ENCODE measurements at places on chromosomes 12 and 14.
A peak's percentile ranks its signal among the peaks of the same experiment; 100 is the strongest.

- no peak for DNase-seq
Observed at GRCh38 chr12:27906127-27906500, 66.4 kb downstream of the PTHLH start.

GRCh38 chr12:52335598-52336262 lies 14.5 kb upstream of the KRT83 start:
- DNase-seq: no peak

DNA sequence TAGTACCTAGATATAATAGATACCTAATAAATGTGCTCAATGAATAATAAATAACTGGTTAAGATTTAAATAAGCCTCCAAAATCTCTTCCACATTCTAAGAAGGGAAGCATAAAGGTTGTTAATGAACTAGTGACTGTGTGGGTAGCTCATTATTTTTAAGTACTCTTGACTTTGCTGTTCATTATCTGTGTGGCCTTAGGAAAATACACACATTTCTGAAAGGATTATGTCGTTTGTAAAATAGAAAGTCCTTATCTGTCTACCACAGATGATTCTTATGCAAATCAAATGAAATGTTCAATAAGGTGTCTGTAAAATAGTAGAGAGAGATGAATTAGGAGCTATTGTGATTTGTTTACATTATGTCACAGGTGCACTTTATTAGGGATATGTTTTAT lies 119.5 kb downstream of the LRRK2 start:
- no peak for DNase-seq

DNA sequence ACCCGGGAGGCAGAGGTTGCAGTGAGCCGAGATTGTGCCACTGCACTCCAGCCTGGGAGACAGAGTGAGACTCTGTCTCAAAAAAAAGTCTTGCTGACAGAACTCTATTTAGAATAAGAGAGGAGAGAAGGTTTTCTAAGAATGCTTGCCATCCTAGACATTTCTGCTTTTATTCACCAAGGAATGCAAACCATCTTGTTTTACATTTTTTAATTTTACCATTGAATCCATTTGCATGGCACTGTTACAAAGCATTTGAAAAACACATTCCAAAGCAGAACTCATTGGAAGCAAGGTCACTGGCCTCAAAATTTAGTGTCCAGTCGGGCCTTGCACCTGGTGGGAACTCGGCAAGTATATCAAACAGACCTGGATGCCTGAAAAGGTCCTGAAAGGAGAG lies 44.2 kb upstream of the RASSF3 start:
- no peak for DNase-seq

DNA sequence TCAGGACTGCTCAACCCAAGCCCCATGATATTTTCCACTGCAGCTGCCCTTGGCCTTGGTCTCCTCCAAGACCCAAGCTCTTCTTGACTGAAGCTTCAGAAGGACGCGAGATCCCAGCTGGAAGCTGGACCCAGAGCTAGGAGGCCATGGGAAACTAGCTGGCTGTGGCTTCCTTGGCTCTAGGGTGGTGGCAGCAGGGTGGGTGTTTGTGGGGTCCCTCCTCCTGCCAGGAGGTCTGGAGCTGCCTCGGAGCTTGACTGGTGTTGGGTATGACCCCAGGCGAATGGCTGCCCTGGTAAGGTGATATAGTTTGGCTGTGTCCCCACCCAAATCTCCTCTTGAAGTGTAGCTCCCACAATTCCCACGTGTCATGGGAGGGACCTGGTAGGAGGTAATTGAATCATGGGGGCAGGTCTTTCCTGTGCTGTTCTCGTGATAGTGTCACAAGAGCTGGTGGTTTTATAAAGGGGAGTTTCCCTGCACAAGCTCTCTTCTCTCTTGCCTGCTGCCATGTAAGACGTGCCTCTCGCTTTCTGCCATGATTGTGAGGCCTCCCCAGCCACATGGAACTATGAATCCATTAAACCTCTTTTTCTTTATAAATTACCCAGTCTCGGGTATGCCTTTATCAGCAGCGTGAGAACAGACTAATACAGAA lies 51.4 kb downstream of the TRPV4 start:
- no peak for DNase-seq

DNA sequence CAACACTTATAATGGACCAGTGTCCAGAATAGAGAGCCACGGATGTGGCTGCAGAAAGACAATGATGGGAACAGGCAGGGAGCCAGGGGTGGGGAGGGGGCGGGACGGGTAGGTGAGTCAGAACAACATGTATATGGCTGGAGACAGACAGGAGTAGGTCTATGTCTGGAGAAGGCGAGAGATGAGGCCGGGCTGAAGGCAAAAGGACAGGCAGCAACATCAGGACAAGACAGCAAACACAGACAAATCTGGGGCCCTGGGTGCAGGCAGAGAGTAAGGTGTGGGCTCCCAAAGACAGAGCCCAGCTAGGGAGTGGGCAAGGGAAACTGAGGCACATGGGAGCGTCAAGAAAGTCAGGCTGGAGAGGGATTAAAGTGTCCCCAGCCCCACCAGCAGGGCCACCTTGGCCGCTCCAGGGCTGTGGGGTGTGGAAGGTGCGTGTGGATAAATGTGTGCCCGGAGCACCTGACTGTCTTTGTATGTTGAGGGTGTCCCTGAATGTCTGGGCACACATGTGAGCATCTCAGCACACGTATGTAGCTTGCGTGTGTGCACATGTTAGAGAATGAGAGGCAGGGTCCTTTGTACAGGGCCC lies 44.1 kb downstream of the FAM222A start:
- no peak for DNase-seq

DNA sequence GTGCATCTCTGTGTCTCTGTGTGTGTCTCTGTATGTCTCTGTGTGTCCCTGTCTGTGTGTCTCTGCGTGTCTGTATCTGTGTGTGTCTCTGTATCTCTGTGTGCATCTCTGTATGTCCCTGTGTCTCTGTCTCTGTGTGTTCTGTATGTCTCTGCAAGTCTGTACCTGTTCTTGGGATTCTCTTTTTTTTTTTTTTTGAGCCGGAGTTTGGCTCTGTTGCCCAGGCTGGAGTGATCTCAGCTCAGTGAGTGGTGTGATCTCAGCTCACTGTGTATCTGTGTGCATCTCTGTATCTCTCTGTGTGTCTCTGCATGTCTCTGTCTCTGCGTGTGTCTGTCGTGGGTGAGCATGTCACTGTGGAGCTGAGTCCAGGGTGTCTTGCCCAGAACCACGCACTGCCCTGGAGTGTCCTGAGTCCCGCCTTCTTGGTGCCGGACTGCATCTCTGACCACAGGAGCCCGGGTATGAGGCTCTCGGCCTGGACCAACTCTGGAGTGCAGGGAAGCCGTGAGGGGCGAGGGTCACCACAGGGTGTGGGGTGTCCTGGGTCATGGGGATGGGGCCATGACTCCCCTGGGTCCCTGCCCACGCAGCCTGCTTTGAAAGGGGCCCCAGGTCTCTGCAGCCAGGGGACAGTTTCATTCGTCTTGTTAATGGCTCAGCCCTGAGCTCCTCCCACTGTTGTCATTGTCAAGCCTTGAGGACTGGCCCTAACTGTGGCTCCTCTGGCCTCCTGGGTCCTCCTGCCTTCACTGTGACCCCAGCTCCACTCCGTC lies 11.8 kb downstream of the MYL2 start:
- no peak for DNase-seq

GRCh38 chr12:53496752-53497032 lies 2.6 kb downstream of the MAP3K12 start:
- DNase-seq: no peak

- DNase-seq: no peak
Observed at GRCh38 chr12:127925971-127926370, 341.0 kb upstream of the TMEM132C start.

DNA sequence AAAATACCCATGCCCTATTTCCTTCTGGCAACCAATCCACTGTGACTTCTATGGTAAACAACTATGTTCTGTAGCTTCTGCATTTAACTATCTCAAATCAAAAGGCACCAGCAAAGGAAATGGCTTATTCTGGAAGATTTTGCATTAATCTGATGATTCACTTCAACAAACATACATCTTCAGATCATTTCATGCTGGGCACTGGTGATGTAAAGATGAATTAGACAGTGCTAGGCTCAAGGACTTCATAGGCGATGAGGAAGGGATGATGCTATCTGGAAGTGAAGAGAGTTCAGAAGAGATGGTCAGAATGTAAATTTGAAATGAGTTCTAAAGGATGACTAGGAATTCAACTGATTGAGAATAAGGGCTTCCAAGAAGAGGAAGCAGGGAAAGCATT lies 363.3 kb downstream of the PAWR start:
- no peak for DNase-seq

DNA sequence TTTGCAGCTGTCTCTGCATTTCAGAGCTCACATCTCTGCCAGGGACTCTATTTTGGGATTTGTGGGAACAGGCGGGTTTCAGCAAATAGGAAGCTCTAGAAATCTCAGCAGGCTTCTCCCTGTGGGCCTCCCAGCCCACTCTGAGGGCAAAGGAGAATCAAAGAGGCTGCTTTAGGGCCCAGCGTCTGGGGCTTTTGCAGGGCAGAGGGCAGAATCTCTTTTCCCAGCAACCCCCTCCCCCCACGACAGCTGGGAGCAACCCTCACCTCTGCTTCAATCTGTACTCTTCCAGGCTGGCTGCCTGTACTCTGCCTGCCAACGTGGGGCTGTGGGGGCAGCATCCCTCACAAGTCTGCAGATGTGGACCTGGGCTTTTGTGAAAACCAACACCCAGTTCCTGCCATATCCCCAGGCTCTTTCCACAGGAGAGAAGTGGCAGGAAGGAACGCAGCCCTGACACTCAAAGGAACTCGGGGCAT lies 529.6 kb upstream of the TBX3 start:
- DNase-seq: no peak

DNA sequence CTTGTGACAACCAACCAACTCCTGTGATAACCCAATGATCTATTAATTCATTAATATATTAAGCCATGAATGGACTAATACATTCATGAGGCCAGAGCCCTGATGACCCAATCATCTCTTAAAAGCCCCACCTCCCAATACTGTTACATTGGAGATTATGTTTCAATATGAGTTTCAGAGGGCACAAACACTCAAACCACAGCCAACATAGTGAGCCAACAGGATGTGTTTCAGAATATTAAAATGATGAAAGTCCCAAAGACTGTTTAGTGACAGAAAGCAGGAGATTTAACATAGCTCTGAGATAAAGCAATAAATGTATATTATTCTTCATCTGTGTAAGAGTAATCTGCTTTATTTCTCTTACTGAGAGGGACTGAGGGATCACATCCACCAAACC lies 71.7 kb downstream of the PTPRO start:
- no peak for DNase-seq

- DNase-seq: no peak
Observed at GRCh38 chr12:3692616-3693365, 60.1 kb downstream of the CRACR2A start.

DNA sequence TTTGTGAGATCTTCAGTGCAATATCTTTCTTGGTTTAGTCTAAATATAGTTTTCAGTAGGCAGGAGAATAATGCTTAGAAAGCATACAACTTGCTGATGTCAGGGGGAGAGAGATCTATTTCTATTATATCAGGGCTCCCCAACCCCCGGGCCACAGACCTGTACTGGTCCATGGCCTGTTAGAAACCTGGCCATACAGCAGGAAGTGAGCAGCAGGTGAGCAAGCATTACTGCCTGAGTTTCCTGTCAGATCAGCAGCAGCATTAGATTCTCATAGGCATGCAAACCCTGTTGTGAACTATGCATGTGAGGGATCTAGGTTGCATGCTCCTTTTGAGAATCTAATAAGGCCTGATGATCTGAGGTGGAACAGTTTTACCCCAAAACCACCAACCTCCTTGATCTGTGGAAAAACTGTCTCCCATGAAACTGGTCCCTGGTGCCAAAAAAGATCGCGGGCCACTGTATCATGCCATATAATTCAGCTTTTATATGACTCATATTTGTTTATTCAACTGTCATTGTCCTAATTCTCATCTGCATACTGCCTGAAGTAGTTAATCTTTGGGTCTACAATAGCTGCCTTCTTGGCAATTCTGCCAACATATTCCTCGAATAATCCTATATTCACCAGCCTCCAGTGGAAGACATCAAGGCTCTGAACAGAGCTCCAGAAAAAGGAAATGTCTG lies 163.6 kb upstream of the DYRK2 start:
- no peak for DNase-seq

- no peak for DNase-seq
Observed at GRCh38 chr12:96099421-96099820, 64.0 kb upstream of the LTA4H start.

GRCh38 chr12:76866726-76867125 lies 12.1 kb downstream of the CSRP2 start:
- DNase-seq: no peak

DNA sequence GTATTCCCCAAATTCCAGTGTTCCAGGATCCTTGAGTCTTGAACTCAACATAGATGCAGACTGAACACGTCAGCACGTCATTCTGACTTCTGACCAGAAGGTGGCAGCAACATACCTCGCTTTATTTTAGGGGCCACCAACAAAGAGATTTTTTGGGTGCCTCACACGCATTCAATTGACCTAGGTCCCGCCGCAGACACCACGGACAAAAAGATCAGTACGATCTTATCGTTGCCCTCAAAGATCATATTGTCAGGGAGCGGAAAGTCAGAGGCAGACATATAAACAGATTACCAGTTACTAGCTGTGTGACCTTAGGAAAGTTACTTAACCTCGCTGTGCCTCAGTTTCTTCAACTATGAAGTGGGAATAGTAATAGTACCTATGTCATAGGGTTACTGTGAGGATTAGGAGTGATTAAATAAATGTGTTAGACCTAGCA lies 6.5 kb upstream of the PRPH start:
- peak; percentile 65 for DNase-seq

DNA sequence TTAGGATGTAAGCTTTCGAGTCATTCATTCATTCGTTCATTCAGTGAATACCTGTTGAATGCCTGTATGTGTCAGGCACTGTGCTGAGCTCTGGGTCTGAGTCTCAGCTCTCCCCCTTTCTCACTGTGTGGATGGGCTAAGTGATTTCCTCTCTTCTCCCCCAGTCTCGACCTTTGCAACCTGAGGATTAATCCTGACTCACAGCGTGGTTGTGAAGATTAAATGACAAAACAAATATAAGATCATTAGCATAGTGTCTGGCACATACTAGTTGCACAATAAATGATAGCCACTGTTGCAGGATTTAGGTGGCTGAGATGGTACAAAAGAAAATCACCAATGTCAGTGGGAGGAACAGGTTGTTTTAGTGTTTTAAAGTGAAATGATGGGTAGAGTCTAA lies 136.7 kb downstream of the GPR135 start:
- DNase-seq: no peak

GRCh38 chr12:50507930-50508329 lies 3.1 kb downstream of the DIP2B start:
- no peak for DNase-seq

DNA sequence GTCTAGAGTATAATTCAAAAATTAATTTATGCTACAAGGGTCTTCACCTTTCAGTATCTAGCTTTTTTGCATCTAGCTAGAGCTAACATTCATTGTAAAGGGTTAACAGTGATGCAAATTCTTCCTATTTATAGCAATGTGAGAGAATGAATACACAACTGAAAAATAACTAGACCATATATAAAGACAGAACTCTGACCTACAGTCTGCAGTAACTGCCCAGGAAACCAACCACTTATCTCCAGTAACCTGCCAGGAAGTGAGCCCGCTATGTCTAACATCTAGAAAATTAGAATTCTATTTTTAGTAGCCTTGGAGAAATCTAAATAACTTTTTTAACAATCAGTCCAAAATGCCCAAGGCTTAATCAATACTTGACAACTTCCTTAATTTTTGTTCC lies 1021.9 kb downstream of the LRFN5 start:
- no peak for DNase-seq

All from naive B cell (primary cell).